ENCODE measurements at places on chromosomes 7 and 10.

DNA sequence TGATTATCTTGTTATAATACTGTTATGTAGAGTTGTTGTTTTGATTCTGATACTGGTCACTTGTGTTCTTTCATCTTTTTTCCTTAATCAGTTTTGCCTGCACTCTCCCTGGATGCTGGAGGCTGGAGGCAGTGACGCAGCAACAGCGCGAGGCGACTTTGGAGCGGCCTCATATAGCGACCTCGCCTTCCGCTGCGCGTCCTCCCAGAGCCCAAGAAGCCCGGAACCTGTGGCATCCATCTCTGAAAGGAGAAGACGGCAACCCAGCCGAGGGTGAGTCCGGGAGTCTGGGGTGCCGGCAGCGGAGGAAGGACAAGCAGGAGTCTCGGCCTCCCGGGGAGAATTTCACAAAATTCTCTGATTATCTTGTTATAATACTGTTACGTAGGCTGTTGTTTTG lies 161.2 kb downstream of the ZNF33B start:
- no peak for DNase-seq

GRCh38 chr7:2197436-2198155 lies 35.1 kb downstream of the MAD1L1 start:
- no peak for DNase-seq

GRCh38 chr7:115340828-115341227 lies 418.9 kb downstream of the MDFIC start:
- no peak for DNase-seq

DNA sequence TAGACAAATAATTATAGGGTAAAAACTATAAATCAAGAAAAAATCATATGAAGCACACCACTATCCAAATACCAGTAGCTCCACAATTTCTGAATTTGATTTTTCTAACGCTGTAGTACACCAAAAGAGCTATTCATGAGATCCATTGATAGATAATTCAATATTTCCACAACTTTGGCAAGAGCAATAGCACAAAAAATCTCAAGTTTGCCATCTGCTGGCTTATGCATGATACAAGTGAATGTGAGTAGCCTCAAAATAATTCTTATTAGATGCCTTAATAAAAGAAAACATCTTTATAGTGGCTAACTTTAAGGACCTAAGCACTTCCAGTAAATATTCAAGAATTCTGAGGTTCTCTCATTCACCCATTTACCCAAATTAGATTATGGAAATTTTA lies 2.2 kb upstream of the TMEM196 start:
- DNase-seq, result no peak

DNA sequence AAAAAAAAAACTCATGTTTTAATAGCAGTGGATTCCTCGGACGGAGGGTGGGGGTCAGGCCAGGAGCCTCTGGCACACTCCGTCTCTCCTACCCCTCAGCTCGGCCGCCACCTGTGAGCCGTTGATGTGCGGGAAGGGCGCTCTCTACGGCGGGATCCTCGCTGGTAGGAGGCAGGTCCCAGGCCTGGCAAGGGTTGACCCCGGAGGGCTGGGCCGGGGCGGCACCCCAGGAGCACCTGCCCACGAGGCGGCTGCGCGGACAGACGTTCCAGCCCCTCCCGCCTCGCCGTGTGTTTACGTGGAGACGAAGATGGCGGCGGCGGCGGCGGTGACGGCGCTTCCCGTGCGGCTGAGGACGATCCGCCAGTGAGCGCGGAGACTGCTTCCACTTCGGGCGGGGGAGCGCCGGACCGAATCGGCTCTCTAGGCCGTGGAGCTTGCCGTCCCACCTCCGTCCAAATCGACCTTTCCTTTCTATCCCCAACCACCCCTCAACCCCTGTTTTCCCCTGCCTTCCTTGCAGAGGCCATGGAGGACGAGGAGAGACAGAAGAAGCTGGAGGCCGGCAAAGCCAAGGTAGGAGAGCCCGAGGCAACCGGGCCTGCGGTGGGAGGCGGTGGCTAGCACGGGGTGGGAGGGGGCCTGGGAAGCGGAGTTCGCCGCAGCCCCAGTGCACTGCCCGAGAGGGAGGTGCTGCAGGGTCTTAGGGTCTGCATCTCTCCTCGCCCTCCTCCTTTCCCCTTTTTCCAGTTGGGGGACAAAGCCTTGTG lies at the start of gene AKAP9:
AKAP9 (plus strand) TSS at position 291 of the 770 bp plus-strand sequence; CDS start at position 529, 238 bp downstream.
- peak; percentile 30 for DNase-seq

DNA sequence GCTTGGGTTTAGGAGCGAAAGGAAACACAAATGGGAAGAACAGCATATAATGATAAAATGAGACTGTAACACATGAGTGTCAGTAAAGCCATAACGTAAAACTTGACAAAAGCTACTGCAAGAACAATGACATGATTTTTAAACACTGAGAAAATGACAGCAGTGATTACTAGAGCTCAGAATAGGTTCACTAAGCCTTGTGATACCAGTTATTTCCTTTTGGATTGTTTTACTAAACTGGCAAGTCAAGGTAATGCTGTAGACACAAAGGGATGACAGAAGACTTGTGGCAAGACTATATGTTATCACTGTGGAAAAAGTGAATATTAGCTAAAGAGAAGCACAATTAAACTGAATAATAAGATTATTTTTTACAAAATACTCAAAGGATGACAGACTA lies 12.7 kb downstream of the NCOA4 start:
- DNase-seq, result no peak

DNA sequence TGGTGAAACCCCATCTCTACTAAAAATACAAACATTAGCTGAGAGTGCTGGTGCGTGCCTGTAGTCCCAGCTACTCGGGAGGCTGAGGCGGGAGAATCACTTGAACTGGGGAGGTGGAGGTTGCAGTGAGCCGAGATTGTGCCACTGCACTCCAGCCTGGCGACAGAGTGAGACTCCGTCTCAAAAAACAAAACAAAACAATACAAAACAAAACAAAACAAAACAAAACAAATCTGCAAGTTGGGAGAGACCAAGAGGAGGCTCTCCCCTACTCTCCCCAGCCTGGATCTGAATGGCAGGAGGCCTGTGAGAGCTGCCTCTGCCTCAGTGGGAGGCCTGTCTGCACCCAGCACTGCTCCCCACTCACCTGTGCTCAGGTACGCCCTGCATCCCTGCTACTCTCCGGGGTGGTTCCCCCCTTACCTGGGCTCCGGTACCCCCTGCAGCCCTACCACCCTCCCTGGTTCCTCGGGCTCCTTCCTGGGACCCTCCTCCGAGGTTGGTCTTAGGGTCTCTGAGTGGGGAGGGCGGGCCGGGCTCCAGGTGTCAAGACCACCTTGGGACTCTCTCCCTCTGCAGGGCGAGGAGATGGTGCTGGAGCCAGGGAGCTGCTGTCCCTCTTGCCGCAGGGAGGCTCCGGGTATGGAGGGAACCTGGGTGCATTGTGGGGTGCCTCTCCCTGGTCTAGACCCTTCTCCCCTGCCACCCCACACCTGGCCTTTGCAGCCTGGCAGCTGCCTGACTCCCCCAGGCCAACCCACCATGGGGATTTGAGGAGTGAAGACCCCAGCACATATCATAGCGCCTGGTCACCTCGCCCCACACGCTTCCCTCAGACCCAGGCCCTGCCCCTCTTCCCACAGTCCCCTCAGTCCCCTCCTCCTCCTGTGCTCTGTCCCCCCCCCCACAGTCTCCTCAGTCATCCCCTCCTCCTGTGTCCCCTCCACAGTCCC lies 9.5 kb upstream of the ZNF862 start:
- no peak for DNase-seq

DNA sequence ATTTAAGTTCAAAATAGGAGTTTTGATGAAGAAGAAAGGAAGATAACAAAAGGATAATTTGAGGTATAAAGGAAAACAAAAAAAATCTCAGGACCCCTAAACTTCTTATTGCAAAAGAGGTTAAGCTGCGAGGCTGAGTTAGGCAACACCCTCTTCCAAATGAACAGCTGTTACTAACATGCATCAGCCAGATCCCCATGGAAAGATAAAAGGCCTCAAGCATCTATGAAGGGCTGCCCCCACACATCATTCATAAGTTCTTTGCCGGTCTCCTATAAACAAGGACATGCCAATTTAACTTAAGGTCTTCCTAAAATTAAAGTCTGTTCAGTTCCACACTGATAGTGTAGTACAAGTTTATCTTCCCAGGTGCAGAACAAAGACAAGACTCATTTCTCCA lies 75.8 kb upstream of the IMMP2L start:
- DNase-seq, result no peak

DNA sequence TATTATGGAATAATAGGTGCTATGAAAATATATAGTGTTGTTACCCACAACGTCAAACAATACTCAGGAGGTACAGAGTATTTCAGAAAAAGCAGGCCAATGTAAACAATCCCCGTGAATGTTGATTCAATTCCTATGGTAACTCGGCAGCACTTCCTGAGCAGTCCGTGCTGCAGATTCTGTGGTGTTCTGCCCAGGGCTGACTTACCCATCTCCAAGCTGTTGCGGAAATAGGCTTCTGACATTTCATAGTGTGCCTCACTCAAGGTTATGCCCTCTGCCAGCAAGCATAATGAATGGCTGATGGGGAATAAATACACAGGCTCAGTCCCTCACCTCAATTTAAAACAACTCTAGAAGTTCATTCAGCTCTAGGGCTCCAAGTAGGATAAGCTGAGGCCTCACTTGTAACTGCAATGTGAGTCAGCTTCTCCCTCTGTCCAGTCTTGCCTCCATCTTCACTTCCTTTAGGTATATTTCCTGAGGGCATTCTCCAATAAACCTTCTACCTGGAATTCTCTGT lies 177.6 kb downstream of the GNAI1 start:
- DNase-seq, result no peak

- no peak for DNase-seq
Observed at GRCh38 chr10:111338805-111339204, 262.0 kb downstream of the ADRA2A start.

DNA sequence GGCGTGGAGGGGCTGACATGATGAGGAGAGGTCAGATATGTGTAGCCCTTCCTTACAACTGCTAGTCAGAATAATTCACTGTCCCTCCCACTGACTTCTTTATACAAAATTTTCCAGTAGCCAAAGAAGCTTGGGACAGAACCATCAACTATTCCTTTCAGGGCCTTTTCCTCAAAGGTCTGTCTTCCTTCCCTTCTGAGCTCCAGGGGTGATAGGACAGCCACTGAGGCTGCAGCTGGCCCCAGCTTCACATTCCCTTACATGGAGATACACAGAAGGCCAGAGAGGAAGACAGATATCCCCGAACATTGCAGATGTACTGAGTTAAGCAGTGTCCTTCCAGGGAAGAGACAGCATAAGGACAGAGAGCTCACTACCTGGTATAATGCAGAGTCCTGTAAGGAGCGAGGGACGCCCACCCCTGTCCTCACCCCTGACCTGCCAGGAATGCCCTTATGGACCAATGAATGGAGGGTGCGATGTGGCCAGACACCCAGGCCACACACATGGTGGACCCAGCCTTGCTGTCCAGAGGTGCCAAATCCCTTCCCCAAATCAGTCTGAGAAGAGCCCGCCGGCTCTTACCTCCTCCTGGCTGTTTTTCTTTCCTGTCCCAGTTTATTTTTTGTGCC lies 754.7 kb downstream of the GRID1 start:
- DNase-seq, result no peak

DNA sequence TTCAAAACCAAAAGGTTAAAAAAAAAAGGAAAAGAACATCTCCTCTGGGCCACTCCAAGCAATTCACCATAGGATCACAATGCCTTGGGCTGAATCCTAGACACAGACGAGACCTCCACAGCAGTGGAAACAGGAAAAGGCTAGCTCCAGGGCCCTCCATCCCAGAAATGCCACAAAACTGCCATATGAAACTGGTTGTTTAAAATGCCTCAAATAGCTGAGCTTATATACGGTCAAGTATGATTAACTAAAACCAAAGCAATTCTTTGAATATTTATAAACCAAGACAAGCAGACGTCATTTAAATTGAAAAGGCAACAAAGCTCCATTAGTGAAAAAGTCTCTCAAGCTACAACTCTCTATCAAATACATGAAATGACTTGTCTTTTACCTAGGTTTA lies 63.1 kb downstream of the DOCK4 start:
- DNase-seq, result no peak

DNA sequence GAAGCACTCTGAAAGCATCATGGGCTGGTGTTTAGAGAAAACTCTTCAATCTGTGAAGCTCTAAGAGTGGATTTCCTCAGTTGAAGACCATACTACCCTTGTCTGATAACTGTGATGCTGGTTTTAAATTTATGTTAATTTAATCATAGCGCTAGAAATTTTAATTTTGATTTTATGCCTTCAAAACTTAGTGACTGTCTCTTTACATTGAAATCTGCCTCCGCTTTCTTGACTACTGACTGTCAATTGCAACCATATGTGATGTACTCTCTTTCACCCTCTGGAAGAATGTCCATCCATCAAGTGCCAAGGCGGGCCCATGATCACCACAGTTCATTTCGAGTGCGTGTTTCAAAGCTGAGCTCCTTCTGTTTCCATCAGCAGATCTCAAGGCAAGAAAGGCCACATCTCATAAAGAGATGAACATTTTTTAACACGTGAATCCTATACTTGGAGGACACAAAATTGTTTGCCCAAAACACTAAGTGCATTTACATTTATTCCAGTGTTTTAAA lies 147.1 kb downstream of the ITGA8 start:
- no peak for DNase-seq

- DNase-seq, result no peak
Observed at GRCh38 chr7:92809397-92809759, 27.0 kb downstream of the CDK6 start.

- no peak for DNase-seq
Observed at GRCh38 chr7:152128252-152128651, 102.8 kb downstream of the GALNT11 start.

Data from NCI-H446 treated with DMSO at 0.1 percent for 48 hours (cell line).